ENCODE measurements at places on chromosomes 3 and 15.

- no peak for DNase-seq
Measured at GRCh38 chr15:92383519-92384324, 10.0 kb upstream of the ST8SIA2 start.

GRCh38 chr3:157508461-157508860 is 5.2 kb upstream of the VEPH1 start:
- no peak for DNase-seq

- no peak for DNase-seq
Measured at GRCh38 chr3:36926292-36926897, 18.5 kb downstream of the TRANK1 start.

- DNase-seq: no peak
Measured at GRCh38 chr3:140206196-140207040, 271.4 kb downstream of the CLSTN2 start.

- DNase-seq: no peak
Measured at GRCh38 chr3:14331251-14331650, 71.2 kb upstream of the SLC6A6 start.

DNA sequence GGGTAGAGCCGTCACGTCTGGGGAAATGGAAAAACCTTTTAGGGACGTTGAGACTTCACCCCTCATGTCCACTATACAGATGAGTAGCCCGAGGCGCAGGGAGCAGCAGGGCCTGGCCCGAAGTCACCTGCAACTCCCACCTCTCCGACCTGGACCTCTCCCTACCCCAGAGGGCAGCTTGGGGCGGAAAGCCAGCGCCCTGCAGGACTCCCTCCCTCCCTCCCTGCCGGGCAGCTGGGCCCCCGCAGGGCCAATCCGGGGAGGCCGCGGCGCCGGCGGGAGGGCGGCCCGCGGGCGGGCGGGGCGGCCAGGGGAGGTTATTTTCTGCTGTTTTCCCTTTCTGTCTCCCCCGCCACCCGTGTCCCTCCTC is 2.0 kb downstream of the WNT7A start:
- DNase-seq: no peak

GRCh38 chr3:110957247-110958025 is 114.2 kb upstream of the NECTIN3 start:
- no peak for DNase-seq

DNA sequence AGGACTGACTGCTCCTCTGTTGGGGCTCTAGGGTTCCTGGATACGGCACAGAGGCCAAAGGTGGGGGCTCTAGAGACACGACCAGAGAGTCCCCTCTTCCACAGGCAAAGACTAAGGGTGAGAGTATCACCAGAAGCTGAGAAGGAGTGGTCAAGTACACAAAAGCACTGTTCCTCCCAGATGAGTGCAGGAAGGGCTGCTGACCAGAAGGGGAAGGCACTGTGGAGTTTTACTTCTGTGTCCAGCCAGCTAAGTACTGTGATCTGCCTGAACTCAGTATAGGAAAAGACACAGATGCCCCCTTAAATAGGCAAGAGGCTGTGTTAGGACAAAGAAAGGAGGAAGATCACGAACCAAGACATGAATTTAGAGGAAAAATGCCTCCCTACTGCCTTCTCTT is 11.7 kb downstream of the MRPS11 start:
- no peak for DNase-seq

DNA sequence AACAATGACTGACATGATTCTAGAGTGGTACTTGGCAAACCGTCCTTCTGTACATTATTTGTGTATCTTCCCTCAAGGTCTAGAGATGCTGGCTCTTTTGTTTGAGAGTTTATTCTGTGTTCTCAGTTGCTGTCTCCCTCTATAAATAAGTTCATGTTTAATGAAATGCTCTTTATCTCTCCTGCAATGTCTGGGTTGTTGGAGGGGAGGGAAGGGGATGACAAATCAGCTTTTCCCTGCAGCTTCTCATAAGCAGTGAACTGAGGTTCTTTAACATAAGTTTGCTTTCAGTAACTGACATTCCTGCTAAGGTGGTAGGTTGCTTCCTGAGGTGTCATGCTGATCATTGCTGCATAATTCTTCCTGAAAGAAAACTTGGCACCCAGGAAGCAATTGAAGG is 21.8 kb downstream of the ITPR1 start:
- DNase-seq: no peak

DNA sequence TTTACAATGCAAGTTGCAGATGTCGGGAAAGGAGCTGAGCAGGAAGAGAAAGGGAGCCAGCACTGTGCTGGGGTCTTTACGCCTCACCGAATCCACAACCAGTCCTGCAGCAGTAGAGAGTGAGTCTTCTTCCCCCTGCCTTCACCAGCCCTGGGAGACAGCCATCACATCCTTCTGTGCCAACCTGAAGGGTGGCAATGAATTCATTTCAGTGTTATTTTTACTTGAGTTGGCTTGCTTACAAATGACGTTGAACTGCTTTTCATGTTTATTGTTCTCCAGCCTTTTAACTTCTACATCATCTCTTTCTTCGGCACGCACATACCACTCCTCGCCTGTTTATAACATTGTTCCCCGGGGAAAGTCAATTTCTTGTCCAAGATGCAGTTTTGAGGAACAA is 77.1 kb downstream of the TRIM42 start:
- DNase-seq: no peak

DNA sequence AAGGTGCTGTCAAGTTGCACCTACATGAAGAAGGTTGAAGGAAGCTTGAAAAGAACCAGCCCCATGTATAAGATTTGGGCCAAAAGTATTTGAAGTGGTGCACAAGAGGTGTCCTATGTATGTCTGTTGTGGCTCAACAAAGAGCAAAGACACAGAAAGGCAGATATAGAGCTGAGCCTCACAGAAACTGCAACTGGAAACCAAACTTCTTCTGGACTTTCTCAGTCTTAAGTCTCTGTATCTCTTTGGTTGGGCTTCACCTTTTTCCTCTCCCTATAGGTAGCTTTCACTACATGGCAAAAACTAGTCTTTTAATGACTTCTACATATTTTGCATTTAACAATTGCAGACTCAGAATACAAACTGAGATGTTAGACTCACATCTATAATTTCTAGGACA is 8.8 kb upstream of the CMC1 start:
- DNase-seq: no peak

DNA sequence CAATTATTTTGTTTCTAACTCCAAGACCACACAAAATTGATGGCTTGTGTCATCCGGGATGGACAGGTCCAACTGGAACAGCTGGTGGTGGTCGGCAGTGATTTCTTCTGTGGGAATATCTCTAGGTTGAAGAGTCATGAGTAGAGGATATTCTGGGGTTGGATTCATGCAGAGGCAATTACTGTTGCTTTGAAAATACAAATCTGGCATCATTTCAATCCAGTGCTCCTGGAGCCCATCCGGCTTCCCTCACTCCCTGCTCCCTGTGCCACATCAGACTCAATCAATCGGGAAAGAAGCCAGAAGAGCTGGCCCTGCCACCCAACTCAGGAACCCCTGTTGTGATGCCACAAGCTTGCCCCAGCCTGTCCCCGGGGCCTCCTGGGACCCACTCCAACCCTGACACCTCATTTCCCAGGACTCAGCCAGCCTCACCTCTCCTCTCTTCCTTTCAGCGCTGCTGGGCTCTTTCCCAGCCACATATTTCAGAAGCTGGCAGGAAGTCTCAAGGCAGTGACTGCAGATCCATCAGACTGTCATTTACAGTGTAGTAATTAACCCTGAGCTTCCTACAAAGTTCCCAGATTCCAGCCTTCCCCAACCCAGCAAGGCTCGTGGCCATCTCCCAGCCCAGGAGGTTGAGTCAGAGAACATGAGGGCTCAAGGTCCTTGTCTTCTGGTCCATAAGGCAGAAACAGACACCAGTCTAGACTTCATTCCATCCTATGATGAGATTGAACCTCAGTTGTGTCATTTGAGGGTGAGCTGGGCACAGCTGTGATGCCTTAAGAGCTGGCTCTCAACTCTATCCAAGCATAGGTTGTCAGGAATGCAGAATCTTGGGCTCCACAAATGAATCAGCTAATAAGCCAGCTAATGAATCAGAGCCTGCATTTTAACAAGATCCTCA is 114.0 kb downstream of the FAM174B start:
- DNase-seq: no peak

DNA sequence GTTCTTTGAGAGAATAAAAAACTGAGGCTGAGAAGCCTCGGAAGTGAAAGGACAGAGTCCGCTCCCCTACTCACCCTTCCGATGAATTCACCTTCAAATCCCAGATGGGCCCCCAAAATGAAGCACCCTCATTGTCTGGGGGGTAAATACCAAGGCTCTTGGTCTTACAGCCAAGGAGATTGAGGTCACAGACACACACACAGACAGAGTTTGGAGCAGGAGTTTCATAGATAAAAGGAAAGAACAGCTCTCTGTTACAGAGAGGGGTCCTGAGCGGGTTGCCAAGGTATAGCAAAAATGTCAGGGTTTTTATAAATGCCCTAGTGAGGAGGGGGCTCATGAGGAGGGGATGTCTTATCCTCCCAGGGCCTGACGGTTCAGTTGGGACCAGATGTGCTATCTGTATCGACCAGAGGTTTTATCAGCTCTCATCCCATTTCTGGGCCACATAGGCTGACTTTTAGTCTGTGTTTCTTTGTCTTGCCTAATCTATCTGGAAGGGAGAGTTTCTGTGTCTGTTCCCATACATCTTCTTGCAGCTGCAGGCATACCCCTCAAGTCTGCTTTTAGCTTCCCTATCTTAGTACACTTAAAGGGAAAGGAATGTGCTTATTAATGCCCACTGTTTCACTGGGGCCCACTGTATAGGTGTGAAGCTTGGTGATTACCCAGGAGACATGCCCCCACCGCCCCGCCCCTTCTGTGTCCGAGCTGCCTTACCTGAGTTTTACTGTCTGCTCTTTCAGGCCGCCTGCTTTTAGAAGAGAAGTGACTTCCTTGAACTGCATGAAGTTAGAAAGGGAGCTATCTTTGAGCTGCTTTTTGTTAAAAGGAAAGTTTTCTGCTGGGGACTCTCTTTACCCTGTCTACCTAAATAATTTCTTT is 66.8 kb upstream of the ATP11B start:
- no peak for DNase-seq

DNA sequence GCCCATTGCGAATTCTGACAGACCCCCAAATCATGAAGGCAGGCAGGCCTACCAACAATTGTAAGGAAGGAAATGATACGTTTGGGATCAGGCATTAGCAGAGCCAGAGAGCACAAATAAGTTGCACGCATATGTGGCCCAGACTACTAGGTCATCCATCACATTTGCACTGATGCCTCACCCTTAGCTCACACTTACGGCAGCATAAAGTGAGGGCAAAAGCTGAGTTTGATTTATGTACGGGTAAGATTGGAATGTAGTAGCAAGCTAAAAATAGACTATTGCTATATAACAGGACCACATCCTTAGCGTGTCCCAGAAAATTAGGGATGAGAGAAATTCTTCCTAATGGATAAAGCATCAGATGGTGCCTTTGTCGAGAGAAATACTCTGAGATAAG is 58.6 kb downstream of the QTRT2 start:
- no peak for DNase-seq

GRCh38 chr3:123013876-123014275 is 13.7 kb downstream of the SEMA5B start:
- no peak for DNase-seq

DNA sequence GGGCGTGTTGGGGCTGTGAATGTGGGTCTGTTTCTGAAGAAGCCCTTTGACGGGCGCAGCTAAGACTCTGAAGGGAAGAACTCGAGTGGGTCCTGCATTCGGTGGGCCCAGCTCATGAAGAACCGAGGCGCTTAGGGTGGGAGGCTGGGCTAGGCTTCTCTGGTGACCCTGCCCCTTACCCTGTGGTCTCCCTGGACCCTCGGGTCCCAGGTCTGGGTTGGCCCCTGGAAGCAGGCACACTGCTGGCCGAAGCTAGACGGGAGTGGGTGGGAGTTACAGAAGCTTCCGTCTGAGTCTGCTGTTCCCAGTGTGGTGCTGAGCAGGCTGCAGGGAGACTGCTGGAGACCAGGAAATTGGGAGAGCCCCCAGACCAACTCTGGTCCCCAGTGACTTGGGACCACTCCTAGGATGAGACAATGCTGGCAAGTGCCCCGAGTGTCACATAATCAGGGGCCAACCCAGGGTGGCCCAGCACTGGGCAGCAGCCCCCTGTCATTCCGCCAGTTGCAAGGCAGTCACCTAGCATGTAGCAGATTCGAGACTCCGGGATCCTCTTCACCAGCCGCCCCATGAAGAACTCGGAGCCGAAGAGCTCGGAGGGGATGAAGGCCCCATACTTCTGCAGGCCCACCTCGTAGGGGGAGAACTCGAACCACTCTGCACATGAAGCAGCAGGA is 16.7 kb upstream of the EHD4 start:
- no peak for DNase-seq

DNA sequence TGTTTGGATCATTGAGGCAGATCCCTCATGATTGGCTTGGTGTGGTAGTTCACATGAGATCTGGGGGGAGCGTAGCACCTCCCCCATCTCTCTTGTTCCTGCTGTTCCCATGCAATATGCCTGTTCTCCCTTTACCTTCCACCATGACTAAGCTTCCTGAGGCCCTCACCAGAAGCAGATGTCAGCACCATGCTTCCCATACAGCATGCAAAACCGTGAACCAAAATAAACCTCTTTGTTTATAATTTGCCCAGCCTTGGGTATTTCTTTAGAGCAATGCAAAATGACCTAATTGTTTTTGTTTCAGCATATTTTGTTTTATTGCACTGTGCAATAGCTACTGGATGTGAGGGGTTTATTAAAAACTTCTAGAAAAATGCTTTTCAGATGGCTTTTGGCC is 56.6 kb upstream of the CHST2 start:
- no peak for DNase-seq

DNA sequence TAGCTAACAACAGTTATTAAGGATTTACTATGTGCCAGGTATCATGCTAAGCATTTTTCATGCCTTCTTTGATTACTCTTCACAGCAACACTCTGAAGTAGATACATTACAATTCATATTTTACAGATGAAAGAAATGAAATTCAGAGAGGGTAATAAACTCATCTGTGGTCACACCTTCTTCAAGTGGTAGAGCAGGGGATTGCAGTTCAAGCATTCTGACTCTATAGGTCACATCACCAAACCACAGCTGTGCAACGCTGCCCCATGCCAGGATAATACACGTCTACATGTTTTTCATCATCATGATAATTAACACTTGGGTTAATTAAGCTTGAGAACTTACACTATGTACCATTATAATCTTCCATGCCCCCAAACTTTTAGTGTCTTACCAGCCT is 98.5 kb downstream of the LRRC3B start:
- no peak for DNase-seq

GRCh38 chr3:176867681-176868663 is 329.3 kb downstream of the TBL1XR1 start:
- DNase-seq: no peak

All from CD4-positive, alpha-beta memory T cell (primary cell).